Naive thymus-derived CD8-positive, alpha-beta T cell (primary cell): ENCODE measurements at places on chromosomes 1 and 21.
A peak's percentile ranks its signal among the peaks of the same experiment; 100 is the strongest.

- H3K4me3 ChIP-seq: no peak overlapping the region
- DNase-seq: no peak
- H3K4me1 ChIP-seq: no peaks in the 10 kb centered on the region
- H3K27ac ChIP-seq: no peak overlapping the region
Observed at GRCh38 chr21:38467374-38467773, 30.9 kb downstream of the ERG start.

- no peak for DNase-seq
- peaks cover 6% of the 10 kb centered on the region for H3K36me3 ChIP-seq
- H3K4me1 ChIP-seq: peaks cover 53% of the 10 kb centered on the region
- H3K27ac ChIP-seq: peak overlapping the region; percentile 95
- H3K4me3 ChIP-seq: peak overlapping the region; percentile 93
- H3K27me3 ChIP-seq: no peaks in the 10 kb centered on the region
Observed at GRCh38 chr1:226938903-226939437, 1.1 kb upstream of the COQ8A start.

DNA sequence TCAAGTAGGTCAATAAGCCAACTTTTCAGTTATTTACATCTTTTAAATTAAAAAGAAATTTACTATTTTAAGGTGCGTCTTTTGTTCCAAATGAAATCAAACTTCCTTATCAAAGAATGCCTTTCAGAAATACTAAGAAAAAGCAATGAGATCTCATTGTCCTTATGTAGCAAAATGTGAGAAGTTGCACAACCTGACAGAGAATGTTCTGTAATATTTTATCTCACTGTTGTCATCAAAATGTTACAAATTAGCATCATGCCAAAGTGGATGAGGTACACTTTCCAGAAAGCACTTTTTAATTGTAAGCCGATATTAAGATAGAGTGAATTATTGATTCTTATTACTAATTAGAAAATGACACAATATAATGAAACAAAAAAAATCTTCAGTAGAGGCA lies 50.4 kb downstream of the KCNT2 start:
- H3K27me3 ChIP-seq: no peaks in the 10 kb centered on the region
- DNase-seq: no peak
- no peak overlapping the region for H3K4me3 ChIP-seq

DNA sequence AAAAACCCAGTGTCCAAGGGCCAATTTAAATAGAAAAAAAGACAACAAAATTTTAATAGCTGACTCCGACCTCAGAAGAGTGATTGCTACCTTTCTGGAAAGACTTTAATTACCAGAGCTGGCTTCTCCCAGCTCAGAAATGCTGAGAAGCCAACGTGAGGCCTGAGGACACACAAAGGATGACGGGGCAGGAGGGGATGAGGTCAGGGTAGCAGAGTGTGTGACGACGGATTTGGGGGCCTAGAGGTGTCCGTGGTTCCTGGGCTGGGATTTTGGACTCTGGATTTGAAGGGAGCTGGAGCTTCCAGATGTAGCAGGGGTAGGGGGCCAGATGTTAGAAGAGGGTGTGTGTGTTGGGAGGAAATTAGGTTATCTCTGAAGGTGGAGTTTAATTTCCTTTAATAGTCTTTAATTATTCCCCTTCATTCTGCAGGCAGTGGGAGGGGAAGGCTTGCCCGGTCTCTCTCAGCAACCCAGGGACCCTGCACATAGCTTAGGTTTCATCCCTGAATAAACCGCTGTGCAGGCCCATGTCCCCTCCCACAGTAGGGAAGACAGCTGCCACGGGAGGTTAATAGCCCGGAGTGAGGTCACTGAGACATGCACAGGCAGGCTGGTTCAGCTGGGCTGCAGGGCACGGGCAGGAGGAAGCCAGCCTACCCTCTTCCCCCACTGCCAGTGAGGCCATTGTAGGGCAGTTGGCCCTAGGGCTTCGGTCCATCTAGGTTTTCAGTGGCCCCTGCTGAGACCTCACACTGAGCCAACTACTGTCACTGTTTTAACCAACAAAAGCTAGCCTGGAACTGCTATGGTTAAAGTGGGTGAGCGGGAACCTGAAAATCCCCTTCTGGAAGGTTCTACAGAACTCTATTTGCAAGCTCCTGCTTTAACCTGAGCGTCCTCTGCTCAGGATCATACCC lies 3.8 kb upstream of the PADI3 start:
- H3K4me3 ChIP-seq: no peak overlapping the region
- DNase-seq: no peak
- no peaks in the 10 kb centered on the region for H3K4me1 ChIP-seq
- peaks cover 7% of the 10 kb centered on the region for H3K27me3 ChIP-seq
- no peak overlapping the region for H3K27ac ChIP-seq

- peak overlapping the region; percentile 89 for H3K4me3 ChIP-seq
- H3K27ac ChIP-seq: peak overlapping the region; percentile 94
- peak; percentile 56 for DNase-seq
- peaks cover 56% of the 10 kb centered on the region for H3K4me1 ChIP-seq
Observed at GRCh38 chr1:156750711-156751450, 594 bp downstream of the HDGF start.

- DNase-seq: no peak
- H3K36me3 ChIP-seq: peaks cover 9% of the 10 kb centered on the region
- no peak overlapping the region for H3K27ac ChIP-seq
- peaks cover 26% of the 10 kb centered on the region for H3K4me1 ChIP-seq
Observed at GRCh38 chr1:1785666-1786065, 7.4 kb upstream of the NADK start.

DNA sequence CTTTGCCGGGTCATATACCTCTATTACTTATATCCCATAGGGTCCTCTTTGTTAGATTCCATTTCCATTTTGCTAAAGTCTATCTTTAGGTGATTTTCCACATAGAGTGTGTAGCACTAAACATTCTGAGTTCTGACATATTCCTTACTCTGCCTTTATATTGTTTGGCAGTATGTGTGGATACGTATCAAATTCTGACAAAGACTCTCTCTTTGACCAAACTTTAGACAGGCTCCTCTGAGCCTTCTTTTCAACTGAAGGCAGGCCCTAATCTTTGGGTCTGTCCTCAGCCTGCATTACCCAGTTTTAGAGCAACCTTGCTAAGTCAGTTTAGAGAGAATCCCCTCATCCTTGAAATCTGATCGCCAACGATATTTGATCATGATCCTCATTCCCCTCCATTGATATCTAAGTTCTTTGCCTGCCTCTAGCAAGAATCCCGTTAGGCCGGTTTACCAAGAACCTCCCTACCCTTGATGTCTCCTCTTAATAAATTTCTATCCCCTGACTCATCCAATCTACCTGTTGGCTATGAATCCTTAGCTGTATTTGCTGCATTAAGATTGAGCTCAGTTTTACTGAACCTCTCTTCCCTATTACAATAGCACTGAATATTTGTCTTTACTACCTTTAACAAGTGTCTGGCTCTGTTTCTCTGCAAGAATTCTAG lies 10.4 kb upstream of the PPT1 start:
- H3K4me3 ChIP-seq: no peak overlapping the region
- no peak overlapping the region for H3K27ac ChIP-seq

GRCh38 chr1:67227196-67227595 lies 60.9 kb downstream of the IL23R start:
- H3K4me3 ChIP-seq: no peak overlapping the region
- DNase-seq: no peak
- no peaks in the 10 kb centered on the region for H3K36me3 ChIP-seq
- H3K27ac ChIP-seq: no peak overlapping the region
- no peaks in the 10 kb centered on the region for H3K4me1 ChIP-seq
- H3K27me3 ChIP-seq: peaks cover 18% of the 10 kb centered on the region

DNA sequence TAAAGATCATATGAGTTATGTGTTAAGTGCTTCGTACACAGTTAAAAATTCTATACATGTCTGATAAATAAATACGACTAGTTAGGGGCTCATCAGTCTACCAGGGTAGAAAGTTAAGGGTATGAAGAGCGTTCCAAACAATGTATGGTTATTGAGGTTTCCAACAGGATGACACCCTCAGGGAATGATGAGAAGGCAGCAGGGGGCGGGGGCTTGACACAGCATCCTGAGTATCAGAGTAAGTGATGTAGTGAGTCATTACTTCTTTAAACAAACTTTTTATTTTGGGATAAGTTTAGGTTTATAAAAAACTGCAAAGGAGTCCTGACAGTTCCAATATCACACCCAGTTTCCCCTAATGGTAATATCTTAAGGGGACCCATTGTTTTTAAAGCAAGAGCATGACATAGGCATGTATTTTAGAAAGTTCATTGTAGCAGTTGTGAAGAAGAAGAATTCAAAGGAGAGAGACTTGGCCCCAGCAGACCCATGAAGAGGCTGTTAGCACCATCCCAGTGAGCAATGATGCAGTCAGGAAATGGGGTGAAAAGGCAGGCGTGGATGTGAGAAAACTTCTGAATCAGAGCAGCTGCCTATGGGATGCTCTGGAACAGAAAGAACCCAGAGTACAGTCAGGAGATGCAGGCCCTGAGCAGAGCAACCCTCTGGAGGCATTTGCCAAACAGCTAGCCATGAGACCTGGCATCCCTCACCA lies 15.0 kb upstream of the PSMB2 start:
- H3K4me1 ChIP-seq: no peaks in the 10 kb centered on the region
- H3K27me3 ChIP-seq: peaks cover 8% of the 10 kb centered on the region
- H3K27ac ChIP-seq: no peak overlapping the region
- no peak for DNase-seq
- H3K4me3 ChIP-seq: no peak overlapping the region
- H3K36me3 ChIP-seq: no peaks in the 10 kb centered on the region

DNA sequence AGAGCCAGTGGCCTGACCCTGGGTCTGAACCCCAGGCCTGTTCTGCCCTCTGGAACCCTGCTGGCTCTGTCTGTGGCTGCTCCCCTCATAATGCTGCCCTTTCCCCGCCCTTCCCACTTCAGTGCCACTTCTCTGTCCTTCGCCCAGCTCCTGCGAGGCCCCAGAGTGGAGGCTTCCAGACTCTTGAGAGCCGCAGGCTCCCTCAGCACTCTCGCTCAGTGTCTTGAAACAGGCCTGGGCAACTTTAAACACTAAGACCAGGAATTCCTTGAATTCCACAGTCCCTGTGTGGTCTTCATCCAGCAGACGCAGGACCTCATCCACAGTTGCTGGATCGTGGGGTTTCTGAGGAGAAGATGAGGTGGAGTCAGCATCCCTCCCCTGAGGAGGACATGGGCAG lies 3.5 kb downstream of the CRNN start:
- H3K4me1 ChIP-seq: no peaks in the 10 kb centered on the region
- no peak for DNase-seq
- H3K36me3 ChIP-seq: no peaks in the 10 kb centered on the region
- peaks cover 2% of the 10 kb centered on the region for H3K27me3 ChIP-seq
- no peak overlapping the region for H3K27ac ChIP-seq
- H3K4me3 ChIP-seq: no peak overlapping the region

DNA sequence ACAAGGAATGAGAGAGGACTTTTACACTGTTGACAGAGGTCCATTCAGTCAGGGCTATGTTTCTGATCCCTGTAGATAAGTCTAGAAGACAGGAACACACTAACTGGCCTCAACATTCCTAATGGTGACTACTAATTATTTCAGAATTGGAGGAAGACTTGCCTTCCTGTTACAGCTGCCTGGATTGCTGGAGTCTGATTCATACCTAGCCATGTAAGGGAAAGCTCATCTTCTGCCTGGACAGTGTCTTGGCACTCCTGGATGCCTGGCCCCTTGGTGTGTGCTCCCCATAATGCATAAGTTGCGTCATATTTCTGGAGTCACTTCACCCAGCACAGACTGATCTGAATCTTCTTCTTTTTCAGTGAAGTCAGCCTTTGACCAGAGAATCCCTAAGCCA lies 326.0 kb upstream of the RUNX1 start:
- H3K27me3 ChIP-seq: no peaks in the 10 kb centered on the region
- no peak for DNase-seq
- no peak overlapping the region for H3K27ac ChIP-seq
- no peak overlapping the region for H3K4me3 ChIP-seq
- H3K4me1 ChIP-seq: no peaks in the 10 kb centered on the region

DNA sequence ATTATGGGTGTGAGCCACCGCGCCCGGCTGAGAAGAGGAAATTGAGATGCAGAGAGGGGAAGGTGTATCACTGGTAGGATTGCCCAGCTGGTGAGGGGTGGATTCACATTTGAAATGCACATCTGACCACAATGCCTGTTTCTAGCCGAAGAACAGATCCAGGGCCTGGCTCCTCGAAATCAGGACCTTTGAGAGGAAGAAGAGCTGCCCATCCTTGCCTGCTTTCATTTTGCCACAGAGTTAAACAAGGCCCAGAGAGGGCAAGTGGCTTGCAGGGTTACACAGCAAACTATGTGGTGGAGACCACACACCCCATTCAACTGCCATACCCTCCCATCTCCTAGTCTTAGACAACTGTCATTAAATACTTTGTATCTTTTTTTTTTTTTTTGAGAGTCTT lies 32.9 kb upstream of the TMEM61 start:
- H3K27ac ChIP-seq: no peak overlapping the region
- H3K36me3 ChIP-seq: no peaks in the 10 kb centered on the region
- H3K4me3 ChIP-seq: no peak overlapping the region
- peaks cover 3% of the 10 kb centered on the region for H3K4me1 ChIP-seq

- no peaks in the 10 kb centered on the region for H3K36me3 ChIP-seq
- no peaks in the 10 kb centered on the region for H3K4me1 ChIP-seq
- no peak for DNase-seq
- H3K27ac ChIP-seq: no peak overlapping the region
- H3K4me3 ChIP-seq: no peak overlapping the region
Observed at GRCh38 chr21:35900539-35900938, 159.8 kb downstream of the SETD4 start.

DNA sequence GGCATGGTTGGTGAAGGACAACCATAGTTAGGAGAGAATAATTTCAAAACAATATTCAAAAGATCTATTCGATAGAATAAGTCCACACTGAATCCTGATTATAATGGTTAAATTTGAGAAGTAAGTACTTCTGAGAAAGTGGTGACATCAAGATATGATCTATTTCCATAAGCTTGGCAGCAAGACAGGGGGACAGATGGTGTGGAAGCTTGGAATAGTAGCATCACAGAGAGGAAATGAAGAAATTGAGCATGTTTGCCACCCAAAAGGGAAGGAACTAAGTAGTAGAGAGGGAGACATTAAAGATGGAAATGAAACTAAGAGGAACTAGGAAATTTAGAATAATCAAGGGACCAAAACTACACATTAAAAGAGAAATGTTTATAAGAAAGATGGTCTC lies 94.5 kb downstream of the OLFM3 start:
- no peaks in the 10 kb centered on the region for H3K4me1 ChIP-seq
- no peaks in the 10 kb centered on the region for H3K27me3 ChIP-seq
- H3K27ac ChIP-seq: no peak overlapping the region
- H3K36me3 ChIP-seq: no peaks in the 10 kb centered on the region
- H3K4me3 ChIP-seq: no peak overlapping the region

- DNase-seq: peak; percentile 28
- no peaks in the 10 kb centered on the region for H3K36me3 ChIP-seq
- H3K27ac ChIP-seq: no peak overlapping the region
- peak overlapping the region; percentile 33 for H3K4me3 ChIP-seq
Observed at GRCh38 chr1:16012590-16013219, 5.1 kb downstream of the HSPB7 start.
